ENCODE measurements at places on chromosomes 2 and 18. TPM values are rescaled to one million over a fixed set of nuclear protein-coding genes. Genes with fewer than 3 reads are reported as not detected.

ABCB11 gene
- not detected for total RNA-seq

R3HDM1 gene
- 9.9 TPM for total RNA-seq

NXPH2 gene
- not detected for total RNA-seq

C2orf80 gene
- not detected for total RNA-seq

AQP4 gene
- not detected for total RNA-seq

CCDC85A gene
- total RNA-seq = 2.1 TPM

SLC38A11 gene
- total RNA-seq = 0.19 TPM

EMX1 gene
- total RNA-seq = not detected

RASGRP3 gene
- total RNA-seq = 5.2 TPM

TIGD1 gene
- 2.1 TPM for total RNA-seq

ALS2 gene
- total RNA-seq = 37.3 TPM

UGT1A10 gene
- not detected for total RNA-seq

RPRM gene
- not detected for total RNA-seq

TSPYL6 gene
- total RNA-seq = not detected

PROM2 gene
- 0.83 TPM for total RNA-seq

SPC25 gene
- total RNA-seq = not detected

TET3 gene
- 6.4 TPM for total RNA-seq

TRIM43 gene
- total RNA-seq = not detected

ERICH2 gene
- total RNA-seq = not detected

SLC19A3 gene
- not detected for total RNA-seq

MERTK gene
- 0.21 TPM for total RNA-seq

MPP4 gene
- total RNA-seq = 3.9 TPM

KCNG3 gene
- not detected for total RNA-seq

SERPINB4 gene
- not detected for total RNA-seq

C2orf72 gene
- total RNA-seq = not detected

NEB gene
- total RNA-seq = 1,145 TPM

OTX1 gene
- total RNA-seq = 0.62 TPM

OSR1 gene
- total RNA-seq = 2.5 TPM

NOSTRIN gene
- not detected for total RNA-seq

CCBE1 gene
- total RNA-seq = 8.6 TPM

BUB1 gene
- 5.8 TPM for total RNA-seq

GPR35 gene
- 1.7 TPM for total RNA-seq

OTOS gene
- total RNA-seq = not detected

G6PC2 gene
- not detected for total RNA-seq

IL18R1 gene
- not detected for total RNA-seq

RTP5 gene
- 0.08 TPM for total RNA-seq

TEKT4 gene
- not detected for total RNA-seq

IL36B gene
- total RNA-seq = not detected

ASXL3 gene
- total RNA-seq = not detected

EHBP1 gene
- 30.0 TPM for total RNA-seq

FAM110C gene
- total RNA-seq = not detected

NT5DC4 gene
- not detected for total RNA-seq

TFCP2L1 gene
- total RNA-seq = under 0.01 TPM

PROKR1 gene
- total RNA-seq = not detected

HOXD3 gene
- total RNA-seq = not detected

POTEI gene
- total RNA-seq = not detected

CD28 gene
- 0.45 TPM for total RNA-seq

DPYSL5 gene
- total RNA-seq = 3.8 TPM

GYPC gene
- total RNA-seq = 13.7 TPM

VSNL1 gene
- 2.1 TPM for total RNA-seq

STEAP3 gene
- 60.7 TPM for total RNA-seq

NRBP1 gene
- 169 TPM for total RNA-seq

PXDN gene
- 52.7 TPM for total RNA-seq
